Cardiac fibroblast (primary cell): ENCODE measurements at places on chromosomes 6 and 20.

GRCh38 chr6:38837101-38837500 lies 122.0 kb downstream of the DNAH8 start:
- DNase-seq, result no peak

DNA sequence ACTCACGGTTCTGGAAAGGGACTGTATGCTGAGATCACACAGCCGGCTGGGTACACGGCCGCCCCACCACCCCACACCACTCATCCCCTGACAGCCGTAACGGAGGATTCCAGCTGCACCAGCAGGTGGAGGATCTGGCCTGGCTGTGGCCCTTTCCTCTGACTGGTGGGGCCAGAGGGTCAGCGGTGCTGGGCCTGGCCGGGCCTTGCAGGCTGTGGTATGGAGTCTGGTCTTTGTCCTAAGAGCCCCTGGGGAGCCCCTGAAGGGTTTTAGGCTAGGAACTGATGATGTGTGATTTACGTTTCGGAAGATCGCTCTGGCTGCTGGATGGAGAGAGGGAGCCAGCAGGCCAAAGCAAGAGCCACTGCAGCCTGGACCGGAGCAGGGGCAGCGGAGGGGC lies 26.6 kb downstream of the NOL4L start:
- DNase-seq, result no peak

GRCh38 chr6:26053992-26054780 lies 33.0 kb upstream of the HFE start:
- DNase-seq, result peak; percentile 41

DNA sequence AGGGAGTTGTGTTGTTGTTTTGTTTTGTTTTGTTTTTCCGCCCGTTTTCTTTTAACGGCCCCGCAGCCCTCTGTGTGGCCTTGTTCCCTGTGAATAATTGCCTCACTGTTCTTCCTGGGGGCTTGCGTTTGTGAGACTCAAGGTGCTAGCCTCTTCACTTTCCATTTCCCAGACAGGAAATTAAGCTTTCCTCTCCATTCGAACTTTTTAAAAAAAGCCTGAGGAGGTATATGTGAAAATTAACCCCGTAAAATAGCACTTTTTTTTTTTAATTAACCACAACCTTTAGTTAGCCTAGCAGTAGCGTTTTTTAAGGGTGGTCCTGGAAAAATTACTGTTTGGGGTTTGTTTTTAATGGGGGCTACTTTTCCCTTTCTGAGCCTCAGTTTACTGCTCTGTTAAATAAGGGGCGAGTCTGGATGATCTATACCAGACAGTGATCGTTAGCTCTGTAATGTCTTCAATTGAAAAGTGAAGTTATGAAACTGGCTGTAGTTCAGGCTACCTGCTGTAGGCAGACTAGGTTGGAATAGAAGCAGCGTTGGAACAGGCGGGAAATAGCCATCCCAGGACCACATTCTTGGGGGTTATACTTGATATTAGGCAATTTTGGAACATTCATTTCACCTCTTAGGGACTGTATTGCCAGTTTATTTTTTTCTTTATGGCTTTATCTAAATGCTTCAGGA lies 1.7 kb downstream of the STX16 start:
- DNase-seq, result no peak

DNA sequence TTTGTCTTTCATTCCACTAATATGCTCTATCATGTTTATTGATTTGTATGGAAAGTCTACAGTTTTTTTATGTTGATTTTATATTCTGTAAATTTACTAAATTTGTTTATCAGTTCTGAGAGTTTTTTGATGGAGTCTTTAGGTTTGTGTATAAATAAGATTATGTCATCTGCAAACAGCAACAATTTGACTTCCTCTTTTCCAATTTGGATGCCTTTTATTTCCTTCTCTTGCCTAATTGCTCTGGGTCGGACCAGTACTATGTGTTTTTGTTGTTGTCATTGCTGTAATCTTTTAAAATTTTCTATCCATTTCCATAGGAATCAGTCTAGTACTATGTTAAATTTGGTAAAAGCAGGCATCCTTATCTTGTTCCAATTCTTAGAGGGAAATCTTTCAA lies 31.5 kb upstream of the POLR1H start:
- no peak for DNase-seq

GRCh38 chr6:127496471-127496870 lies 22.7 kb downstream of the MTCL3 start:
- DNase-seq, result peak; percentile 72

DNA sequence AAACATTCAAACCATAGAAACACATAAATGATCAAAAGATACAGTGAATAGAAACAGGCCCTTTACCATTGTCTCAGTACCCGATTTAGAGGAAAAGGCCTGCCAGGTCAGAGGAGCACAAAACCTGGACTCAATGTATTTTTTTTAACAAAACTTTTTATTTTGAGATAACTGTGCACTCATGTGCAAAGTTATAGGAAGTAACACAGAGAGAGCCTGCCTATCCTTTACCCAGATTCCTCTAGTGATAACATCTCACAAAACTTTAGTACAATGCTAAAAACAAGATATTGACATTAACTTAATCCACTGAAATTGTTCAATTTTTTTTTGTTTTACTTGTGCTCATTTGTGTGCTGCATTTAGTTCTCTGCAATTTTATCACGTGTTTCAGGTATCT lies 36.8 kb upstream of the SAMD3 start:
- no peak for DNase-seq

- DNase-seq, result no peak
These were observed 53.4 kb downstream of the RALY start for GRCh38 chr20:34047010-34047687.

GRCh38 chr20:61118429-61119224 lies 133.4 kb upstream of the CDH4 start:
- no peak for DNase-seq

DNA sequence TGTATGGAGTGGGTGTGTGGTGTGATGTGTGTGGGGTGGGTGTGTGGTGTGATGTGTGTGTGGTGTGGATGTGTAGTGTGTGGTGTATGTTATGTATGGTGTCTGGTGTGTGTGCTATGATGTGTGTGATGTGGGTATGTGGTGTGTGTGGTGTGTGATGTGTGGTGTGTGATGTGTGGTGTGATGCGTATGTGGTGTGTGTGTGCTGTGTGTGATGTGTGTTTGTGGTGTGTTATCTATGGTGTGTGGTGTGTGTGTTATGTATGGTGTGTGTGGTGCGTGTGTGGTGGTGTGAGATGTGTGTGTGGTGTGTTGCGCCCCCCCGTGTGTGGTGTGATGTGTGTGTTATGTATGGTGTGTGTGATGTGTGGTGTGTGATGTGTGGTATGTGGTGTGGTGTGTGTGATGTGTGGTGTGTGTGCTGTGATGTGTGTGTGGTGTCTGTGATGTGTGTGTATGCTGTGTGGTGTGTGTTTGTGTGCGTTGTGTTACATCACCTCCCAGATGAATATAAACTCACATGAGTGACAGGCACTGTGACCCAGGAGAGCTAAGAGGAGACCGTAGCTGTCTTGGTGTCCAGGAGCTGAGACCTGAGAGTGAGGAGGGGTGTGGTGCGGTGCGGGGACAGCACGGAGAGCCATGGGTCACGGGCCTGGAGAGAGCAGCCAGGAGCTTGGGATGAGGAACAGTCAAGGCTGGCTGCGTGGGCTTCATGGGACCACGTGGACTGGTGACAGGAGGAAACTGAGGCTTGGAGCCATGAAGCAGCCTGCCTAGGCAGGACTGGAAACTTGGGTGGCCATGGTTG lies 8.8 kb downstream of the DLGAP4 start:
- no peak for DNase-seq

DNA sequence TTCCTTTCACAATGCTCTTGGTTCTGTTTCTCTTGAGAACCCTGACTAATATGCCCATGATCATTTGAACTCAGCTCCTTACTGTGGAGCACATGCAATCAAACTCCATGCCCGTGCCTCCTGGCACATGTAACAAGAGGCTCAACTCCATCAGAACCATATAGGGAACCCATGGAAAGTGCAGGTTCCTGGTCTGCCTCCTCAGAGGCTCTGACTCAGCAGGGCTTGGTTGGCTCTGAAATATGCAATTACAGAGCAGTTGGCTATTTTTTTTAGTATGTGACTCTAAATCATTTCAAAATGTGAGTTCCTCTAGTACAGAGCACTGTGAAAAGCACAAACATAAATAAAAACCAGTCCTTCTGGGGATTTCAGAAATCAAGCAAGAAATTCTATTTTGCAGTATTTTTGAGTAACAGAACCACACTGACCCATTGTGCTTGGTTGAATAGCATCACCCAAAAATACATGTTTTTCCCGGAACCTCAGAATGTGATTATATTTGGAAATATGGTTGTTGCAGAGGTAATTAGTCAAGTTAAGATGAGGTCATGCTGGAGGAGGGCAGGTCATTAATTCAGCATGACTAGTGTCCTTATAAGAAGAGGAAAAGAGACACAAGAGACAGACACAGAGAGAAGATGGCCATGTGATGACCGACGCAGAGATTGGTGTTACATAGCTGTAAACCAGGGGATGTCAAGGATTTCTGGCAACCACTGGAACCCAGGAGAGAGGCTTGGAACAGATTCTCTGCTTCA lies 13.2 kb upstream of the MAP3K4 start:
- peak; percentile 42 for DNase-seq

DNA sequence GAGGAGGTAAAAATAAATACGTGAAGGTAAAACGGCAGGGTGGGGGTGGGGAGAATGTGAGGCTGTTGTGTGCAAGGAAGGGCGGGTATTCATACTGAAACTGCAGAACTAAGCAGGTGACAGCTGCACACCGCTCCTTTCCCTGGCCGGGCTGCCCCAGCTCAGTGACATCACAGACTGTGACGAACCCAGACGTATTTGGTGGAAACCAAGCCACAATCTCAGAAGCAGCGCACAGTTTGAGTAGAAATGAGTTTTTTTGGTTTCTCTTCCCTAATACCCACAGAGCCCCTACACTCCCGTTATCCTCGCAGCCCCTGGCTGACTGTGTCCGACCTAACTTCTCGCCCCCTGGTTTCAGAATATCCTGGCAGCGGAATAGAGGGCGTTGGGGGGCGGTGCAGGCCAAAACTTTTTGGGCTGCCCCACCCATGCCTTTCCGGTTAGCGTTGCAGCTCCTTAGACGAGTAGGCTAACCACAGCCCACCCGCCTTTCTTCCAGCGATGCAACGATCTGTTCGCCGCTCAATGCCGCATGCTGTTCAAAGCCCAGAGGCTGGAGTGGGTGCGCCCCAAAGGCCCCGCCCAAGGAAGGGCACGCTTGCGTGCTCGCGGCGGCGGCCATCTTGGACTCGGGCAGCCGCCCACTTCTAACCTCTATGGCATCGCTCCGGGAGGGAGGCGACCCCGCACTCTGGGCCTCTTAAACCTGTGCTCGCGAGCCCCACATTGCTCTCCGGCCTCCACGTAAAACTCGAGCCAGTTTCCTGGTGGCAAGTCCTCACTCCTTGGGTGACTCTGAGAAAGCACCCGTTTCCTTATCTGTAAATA lies 9.1 kb downstream of the BAK1 start:
- peak; percentile 77 for DNase-seq

DNA sequence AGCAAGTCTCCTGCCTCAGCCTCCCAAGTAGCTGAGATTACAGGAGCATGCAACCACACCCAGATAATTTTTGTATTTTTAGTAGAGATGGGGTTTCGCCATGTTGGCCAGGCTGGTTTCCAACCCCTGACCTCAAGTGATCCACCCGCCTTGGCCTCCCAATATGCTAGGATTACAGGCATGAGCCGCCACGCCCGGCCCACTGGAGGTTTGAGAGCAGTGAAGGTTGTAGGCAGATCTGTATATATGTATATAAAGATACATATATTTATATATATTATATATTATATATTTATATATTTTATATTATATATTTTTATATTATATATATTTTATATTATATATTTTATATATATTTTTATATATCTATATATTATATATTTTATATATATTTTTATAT lies 38.2 kb upstream of the TTPAL start:
- no peak for DNase-seq
